ENCODE measurements at places on chromosomes 7 and 10.

DNA sequence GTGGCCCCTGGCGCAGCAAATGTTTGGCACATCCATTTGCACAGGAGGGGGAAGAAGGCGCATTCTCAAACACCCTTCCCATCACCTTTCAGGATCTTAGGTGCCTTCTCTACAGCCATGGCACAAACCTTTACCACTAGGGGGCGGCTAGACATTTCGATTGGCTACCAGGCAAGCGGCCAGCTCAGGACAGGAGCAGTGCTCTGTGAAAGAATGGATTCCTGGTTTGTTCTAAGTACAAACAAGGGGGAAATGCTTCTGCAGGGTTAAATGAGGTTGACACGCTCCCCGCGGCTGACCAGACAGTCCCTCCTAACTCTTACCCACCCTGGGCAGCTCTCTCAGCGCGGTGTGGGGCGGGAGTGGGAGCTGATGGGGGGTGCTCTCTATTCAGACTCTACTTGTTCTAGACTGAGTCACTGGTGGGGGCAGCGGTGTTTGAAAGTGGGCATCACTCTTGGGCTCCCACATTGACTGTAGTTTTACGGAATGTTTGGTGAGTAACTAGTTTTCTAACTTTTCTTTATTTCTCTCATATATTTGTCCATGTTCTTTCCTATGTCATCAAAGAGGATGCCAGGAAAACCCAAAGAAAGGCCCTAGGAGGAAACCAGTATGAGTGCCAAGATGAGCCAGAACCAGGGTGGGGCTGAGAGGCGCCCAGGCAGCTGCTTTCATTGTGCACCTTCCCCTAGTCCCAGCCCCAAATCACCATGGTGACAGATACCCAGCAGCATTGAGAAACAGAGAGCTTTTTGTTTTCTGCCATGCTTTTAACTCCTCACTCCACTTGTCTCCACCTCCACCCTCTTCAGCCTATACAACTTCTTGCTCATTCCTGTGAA is 61.4 kb upstream of the GPR158 start:
- peak; percentile 64 for DNase-seq

DNA sequence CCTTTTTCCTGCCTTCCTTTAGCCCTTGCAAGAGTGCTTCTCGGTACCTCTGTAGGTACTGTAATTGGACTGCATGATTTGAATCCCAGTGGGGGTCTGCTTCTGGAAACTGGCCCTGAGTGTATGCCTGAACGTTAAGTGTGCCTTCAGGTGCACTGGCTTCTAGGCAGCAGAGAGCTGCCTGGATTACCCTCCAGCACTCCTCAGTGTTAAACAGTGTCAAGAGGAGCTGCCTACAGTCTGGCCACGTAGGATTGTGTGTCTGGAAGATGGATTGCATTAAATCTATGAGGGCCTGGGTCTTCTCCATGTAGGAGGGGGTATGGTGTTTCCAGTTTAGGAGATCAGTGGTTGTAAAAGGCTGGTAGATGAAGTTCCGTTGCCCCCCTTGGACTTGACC is 103.7 kb downstream of the TRIM24 start:
- no peak for DNase-seq

- DNase-seq, result peak; percentile 85
Measured at GRCh38 chr10:72048450-72049124, 39.8 kb downstream of the SPOCK2 start.

GRCh38 chr10:86759073-86759672 is 2.8 kb downstream of the BMPR1A start:
- DNase-seq, result no peak

DNA sequence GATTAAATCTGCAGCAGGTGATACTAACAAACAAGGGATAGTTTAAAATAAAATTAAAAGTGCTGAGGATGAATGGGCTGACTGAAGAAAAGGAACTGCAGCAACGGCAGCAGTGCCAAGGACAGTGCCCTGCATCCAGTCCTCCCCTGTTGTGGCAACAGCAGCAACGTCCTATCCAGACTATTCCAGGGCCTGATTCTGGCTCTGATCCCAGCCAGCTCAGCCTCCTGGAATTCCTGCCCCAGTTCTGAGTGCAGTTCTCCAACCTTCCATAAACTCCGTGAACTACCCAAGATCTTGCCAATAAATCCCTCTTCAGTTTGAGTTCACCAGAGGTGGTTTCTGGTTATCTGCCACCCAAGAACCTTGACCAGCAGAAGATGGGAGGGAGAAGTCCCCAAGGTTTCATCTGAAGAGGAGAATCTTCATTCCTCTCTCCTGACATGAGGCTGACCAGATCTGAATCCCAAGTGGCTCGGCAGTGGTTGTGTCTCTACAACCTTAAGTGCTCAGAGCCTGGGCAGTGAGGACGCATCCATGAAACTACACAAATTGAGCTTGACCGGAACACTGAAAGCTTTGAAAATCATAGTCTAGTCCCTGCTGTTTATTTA is 115.8 kb downstream of the SORBS1 start:
- no peak for DNase-seq

GRCh38 chr10:131024259-131025131 is 287.0 kb downstream of the TCERG1L start:
- DNase-seq, result no peak
